Heart right ventricle (tissue), 16 donors: ENCODE measurements at places on chromosomes 7 and 10. TPM values are rescaled to one million over a fixed set of nuclear protein-coding genes. Genes with fewer than 3 reads are reported as not detected.

DNA sequence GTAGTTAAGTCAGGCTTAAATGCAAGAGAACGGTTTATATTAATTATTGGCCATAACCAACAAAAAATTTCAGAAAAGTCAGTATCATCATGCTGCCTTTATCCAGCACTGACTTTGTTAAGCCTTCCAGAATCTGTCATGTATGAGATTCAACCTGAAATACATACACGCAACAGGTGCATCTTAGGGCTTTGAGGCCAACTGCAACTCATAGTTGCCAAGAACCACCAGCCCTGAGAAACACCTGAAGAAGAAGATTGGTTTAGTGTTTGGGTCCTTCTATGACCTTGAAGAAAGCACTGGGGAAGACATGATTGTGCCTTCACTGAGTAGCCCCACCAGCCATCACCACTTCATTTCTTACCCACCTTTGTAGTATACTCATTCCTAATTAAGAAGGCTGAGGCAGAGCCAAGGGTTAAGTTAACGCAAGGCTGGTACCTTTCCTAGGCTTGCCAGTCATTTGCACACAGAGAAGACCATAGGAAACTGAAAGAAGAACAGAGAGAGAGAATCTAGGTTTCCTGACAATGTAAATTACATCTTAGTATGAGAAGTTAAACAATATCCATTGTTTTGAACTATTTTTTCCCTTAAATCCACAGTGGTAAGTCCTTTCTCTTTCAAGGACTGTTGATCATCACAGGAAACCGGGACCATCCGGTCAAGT, 200.1 kb upstream of the PRKCQ start:
- H3K27ac ChIP-seq = no peak overlapping the region
- DNase-seq = no peak
- H3K36me3 ChIP-seq = no peaks in the 10 kb centered on the region

DNA sequence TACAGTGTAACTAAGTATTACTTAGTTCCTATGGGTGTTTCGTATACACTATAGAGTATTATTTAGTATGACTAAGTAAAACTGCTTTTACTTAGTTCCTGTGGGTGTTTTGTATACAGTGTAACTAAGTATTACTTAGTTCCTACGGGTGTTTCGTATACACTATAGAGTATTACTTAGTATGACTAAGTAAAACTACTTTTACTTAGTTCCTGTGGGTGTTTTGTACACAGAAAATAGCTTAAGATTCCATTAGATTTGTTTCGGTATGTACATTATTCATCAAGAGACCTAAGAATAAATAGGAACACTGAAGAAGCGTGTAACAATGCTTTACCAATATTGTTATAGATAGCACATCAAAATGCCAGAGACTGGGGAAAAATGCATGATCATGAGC, 25.0 kb downstream of the IGF2BP3 start:
- H3K4me1 ChIP-seq = no peaks in the 10 kb centered on the region
- H3K27ac ChIP-seq = no peak overlapping the region
- DNase-seq = no peak
- H3K4me3 ChIP-seq = no peak overlapping the region
- no peaks in the 10 kb centered on the region for H3K36me3 ChIP-seq

DNA sequence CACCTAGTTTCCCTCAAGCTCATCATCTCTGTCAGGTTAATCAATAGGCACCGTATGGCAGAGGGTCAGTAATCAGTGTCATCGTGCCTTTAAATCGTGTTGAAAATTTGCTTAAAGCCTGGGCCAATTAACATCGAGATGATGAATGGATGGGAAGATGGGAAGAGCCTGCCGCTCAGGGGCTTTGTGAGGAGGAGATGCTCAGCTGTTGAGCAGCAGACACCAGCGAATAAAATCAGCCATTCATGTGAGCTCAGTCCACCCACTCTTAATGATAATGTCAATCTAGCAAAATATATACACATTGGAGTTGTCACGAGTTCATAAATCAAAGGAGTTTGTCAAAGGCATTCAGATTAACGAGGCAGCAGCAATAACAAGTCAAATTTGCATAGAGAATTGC, 97.7 kb downstream of the BTRC start:
- no peaks in the 10 kb centered on the region for H3K27me3 ChIP-seq
- DNase-seq = no peak
- H3K36me3 ChIP-seq = no peaks in the 10 kb centered on the region

DNA sequence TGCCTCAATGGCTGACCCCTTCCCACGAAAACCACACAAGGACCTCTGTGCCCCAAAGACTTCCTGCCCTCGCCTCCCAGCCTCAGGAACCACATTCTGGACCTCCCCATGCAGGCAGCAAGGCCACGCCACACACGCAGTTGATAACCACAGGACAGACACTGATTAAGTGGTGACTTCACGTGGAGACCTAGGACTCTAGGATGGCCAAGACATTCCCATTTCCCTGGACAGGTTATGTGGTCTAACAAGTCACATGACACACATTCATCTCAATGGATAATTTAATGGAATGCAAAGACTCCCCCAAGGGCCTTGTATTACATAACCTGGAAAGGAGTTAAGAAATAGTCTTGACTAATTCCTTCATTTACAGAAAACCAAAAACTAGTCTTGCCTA, 110.2 kb downstream of the LARP4B start:
- no peak for DNase-seq
- H3K27ac ChIP-seq = no peak overlapping the region
- peaks cover 13% of the 10 kb centered on the region for H3K4me1 ChIP-seq
- no peak overlapping the region for H3K4me3 ChIP-seq
- H3K27me3 ChIP-seq = no peaks in the 10 kb centered on the region
- peaks cover 90% of the 10 kb centered on the region for H3K36me3 ChIP-seq

DNA sequence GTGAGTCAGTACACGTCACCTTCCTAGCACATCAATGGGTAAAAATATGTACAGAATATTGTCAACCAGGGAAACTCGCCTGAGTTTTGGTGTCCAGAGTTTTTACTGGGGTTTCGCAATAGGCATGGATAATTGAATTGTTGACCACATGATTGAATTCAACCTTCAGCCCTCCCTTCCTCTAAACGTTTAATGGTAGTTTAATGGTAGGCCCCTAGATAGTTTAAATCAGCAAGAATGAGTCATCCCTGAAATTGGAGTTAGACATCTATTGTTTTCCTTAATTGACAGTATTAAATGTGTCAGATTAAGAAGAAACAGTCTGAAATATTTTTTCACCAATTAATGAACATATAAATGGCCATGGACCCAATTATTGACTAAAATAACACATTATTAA, 57.8 kb upstream of the CACNA2D1 start:
- H3K4me1 ChIP-seq = no peaks in the 10 kb centered on the region
- no peak for DNase-seq
- H3K27me3 ChIP-seq = no peaks in the 10 kb centered on the region
- no peaks in the 10 kb centered on the region for H3K36me3 ChIP-seq

DNA sequence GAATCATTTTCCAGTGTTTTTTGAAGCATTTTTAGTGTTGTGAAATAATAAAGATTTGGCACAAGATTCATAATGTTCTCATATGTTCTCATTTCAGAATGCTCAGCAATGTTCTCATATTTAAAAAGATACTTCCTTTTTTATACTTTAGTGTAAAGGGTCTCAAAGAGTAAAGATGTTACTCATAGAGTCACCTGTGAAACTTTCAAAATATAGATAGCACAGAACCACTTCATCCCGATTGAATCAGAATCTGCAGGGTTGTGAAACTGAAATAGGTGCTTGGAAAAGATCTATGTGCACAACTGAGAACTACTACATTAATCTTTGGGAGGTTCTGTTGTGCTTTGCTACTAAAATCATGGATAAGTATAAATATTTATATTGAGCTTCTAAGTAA, 144.7 kb downstream of the MDFIC start:
- H3K4me3 ChIP-seq = no peak overlapping the region
- no peaks in the 10 kb centered on the region for H3K36me3 ChIP-seq
- DNase-seq = no peak
- H3K4me1 ChIP-seq = no peaks in the 10 kb centered on the region
- no peaks in the 10 kb centered on the region for H3K27me3 ChIP-seq

DNA sequence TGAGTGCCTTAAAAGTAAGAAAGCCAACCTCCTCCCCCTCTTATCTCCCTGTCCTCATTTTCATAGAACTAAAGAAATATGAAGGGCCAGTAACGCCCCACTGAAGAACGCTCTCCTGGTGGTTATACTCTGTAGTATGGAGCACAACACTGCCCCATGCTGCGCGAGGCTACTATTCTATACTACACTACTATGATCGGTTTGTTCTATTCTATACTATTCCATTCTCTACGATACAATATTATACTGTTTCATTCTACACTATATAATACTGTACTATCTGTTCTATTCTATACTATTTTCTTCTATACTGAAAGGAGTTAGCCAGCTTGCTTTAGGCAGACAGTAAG, 34.8 kb downstream of the DIP2C start:
- H3K27ac ChIP-seq = no peak overlapping the region
- H3K27me3 ChIP-seq = no peaks in the 10 kb centered on the region
- H3K36me3 ChIP-seq = no peaks in the 10 kb centered on the region

DNA sequence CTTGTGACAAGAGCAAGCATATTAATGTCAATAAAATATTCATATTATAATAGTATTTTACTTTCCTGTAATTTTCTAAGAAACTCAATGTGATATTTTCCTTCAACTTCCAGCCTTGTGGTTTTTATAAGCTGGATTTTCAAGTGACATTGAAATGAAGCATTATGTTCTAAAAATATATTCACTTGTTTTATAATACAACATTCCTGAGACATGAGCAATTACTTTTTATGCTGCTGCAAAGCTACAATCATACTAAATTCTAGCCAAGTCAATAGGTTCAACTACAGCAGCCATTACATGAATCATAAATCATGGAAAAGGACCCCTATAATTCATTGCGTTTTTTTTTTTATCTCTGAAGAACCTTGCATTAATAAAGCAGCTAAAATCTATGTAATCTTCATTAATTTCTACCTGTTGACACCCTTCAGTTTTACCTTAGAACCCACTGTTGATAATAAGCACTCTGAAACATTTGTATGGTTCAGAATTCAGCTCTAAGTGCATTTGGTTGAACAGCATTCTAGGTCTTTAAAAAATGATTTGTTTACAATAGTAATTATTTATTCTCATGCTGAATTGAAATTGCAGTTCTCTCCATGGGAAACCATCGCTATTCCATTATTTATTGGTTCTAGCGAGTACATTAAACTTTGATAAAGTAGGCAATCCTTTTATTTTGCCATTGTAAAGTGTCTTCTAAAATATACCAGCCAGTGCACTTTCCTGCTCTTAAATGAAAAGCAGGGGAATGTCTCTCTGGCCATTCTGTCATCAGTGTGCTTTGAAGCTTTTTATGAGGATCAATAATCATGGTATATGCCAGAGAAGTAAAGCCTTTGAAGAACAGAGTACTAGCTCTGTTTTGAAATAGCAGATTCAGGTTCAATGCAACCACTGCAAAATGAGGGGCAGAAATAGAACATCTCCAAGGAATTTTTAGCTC, 132.6 kb downstream of the GNAT3 start:
- peaks cover 15% of the 10 kb centered on the region for H3K4me1 ChIP-seq
- H3K4me3 ChIP-seq = no peak overlapping the region
- no peak for DNase-seq
- no peaks in the 10 kb centered on the region for H3K27me3 ChIP-seq
- H3K27ac ChIP-seq = no peak overlapping the region
- no peaks in the 10 kb centered on the region for H3K36me3 ChIP-seq

DNA sequence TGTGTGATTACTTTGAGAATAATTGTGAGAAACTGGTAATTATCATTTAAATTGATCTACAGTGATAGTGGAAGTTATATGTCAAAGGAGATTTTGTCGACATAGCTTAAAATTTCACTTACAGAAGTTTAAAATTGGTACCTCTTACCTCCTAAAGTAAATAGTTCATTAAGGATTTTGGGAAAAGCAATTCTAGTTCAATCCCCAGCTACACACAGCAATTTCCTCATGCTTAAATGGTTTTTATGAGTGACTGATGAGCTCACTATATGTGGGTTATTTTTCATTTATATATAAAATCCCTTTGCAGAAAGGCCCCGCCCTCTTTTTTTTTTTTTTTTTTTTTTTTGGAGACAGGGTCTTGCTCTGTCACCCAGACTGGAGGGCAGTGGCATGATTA, 12.7 kb downstream of the KMT2E start:
- peaks cover 42% of the 10 kb centered on the region for H3K4me1 ChIP-seq
- DNase-seq = no peak
- no peaks in the 10 kb centered on the region for H3K27me3 ChIP-seq
- no peaks in the 10 kb centered on the region for H3K36me3 ChIP-seq
- no peak overlapping the region for H3K4me3 ChIP-seq

DNA sequence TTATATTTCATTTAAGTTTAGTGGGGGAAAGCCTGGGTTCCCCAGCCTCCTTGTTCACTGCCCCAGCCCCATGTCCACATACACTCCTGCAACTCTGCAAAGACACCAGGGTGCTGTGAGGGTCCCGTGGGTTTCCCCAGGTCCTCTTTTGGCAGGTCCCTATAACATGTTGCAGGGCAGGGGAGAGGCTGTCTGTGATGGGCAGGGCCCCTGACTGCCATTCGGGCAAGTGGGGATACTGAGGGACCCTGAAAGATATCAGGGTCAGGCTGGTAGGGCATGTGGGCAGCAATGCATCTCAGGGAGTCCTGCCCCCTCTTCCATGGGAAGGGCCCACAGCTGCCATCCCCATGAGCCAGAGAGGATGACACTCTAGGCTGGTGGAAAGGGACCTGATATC, 28.4 kb downstream of the RASGEF1A start:
- H3K27ac ChIP-seq = no peak overlapping the region
- DNase-seq = no peak
- no peaks in the 10 kb centered on the region for H3K36me3 ChIP-seq
- H3K4me3 ChIP-seq = no peak overlapping the region

DNA sequence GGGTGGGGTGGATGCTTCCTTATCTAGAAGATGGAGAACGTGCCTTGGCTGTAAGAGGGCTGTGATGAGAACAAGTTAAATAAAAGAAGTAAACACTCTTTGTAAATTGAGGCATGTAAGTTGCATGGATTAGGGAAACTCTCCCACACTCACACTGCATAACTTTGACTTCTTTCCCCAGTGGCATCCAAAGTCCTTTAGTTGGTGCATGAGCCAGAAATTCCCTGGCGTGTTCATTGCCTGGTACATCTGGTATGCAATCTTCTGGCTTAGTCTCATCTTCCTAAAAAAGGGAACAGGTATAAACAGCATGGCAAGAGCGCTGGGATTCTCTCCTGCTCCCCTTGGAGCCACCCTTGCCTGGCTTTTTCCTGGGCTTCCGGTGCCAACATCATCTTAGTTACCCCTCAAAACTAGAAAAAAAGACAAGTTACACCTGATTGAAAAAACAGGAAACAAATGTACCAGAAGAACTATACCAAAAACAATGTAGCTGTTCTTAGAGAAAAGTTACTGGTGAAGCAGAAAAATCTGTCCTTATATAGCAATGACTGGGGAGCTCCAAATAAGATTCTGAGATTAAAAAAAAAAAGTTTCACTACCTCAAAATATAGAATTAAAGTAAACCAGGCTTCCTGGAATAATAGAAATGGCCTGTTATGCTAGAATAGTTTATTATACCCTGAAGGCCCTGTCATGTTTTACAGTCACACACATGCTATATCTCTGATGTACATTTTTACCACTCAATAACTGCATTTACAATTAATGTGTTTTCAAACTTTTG, 9.9 kb downstream of the RP9 start:
- no peaks in the 10 kb centered on the region for H3K27me3 ChIP-seq
- H3K27ac ChIP-seq = no peak overlapping the region
- no peak overlapping the region for H3K4me3 ChIP-seq
- H3K4me1 ChIP-seq = no peaks in the 10 kb centered on the region
- DNase-seq = peak; percentile 18
- no peaks in the 10 kb centered on the region for H3K36me3 ChIP-seq

The CFAP43 gene
- total RNA-seq = not detected

The MACC1 gene
- total RNA-seq = 0.82 TPM
